Stimulated activated CD8-positive, alpha-beta memory T cell treated with anti-CD3 and anti-CD28 coated beads, Interleukin-4, amount 100 ng/mL, for 24 hours (primary cell): ENCODE measurements at places on chromosomes 12 and 14.

DNA sequence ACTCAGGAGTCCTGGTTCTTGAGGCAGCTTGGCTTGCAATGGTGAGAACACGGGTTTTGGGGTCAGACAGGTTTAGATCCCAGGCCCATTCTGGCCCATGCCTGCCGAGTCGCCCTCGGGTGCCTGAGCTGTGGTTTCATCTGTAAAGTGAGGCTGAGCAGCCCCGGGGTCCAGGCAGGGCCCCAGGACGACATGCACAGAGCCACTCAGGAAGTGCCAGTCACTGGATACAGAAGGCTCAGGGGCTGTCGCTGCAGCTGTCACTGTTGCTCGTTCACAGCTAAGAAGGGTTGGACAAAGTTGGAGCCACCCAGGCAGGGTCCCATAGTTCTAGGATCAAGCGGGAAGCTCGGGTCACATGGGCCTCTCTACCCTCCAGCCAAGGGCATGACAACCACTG, 403.1 kb downstream of the BCL11B start:
- DNase-seq: no peak

DNA sequence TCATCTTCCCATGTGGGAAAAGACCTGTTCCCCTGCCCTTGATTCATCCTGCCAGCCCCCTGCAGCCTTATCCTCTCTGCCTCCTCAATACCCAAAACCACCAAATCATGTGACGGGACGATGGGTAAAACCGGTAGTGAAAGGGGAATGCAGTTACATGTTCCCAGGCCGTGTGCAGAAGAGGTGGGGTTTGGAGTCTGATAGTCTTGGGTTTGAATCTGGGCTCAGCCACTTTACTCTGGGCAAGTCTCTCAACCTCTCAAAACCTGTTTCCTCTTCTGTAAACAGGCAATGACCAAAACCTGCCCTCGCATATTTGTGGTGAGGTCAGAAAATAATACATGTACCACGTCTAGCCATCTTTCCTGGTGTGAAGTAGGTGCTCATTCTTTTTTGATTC, 123.0 kb downstream of the PLXNC1 start:
- no peak for DNase-seq

DNA sequence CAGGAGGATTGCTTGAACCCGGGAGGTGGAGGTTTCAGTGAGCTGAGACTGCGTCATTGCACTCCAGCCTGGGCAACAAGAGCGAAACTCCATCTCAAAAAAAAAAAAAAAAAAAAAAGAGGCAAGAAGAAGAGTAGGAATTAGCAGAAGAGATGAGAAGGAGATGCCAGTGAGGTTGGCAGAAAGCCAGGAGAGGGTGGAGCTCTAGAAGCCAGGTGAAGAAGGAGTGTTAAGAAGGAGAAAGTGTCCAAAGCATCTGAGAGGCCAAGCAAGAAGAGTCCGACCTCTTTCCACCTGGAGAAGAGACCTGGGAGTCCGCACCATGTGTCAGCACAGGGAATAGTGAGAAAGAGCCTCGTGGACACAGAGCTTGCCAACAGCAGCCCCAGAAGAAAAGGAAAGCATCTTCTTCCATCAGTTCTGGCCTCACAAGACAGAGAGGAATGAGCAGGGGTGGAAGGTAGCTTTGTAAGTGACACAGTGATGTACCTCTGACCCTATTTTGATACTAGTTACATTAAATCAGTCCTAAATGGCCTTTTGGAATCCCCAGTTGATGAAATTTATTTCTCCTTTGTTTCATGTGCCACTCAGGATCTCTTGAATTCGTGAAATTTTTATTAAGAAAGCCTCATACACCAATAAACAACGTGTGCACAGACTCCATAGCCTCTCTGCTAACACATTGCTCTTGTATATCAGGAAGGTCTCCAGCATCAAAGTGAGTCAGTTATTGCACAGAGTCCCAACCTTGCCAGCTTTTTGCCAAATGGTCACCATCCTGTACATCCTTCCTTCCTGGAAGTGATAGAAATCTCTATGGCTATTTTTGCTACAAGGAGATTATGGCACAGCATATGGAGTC, 70.6 kb downstream of the SAMD4A start:
- DNase-seq: no peak

GRCh38 chr12:124397807-124398577, 103.1 kb downstream of the RFLNA start:
- no peak for DNase-seq

DNA sequence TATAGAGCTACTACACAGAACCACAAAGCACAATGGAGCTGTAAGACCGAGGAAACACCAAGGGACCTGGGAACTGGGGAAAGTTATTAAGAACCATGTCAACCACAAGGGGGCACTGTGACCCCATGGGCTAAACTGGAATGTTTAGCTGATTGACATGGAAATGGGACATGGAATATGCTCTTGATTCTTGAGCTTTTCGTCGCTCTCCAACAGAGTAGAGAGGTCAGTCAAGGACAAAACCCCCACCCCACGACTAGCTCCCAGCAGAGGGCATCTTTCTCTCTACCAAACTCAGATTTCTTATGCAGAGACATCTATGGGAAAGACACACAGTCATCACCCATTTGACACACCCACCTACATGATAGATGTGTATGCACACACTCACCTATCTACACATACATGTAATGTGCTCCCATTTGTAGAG, 10.1 kb downstream of the NDRG2 start:
- peak; percentile 57 for DNase-seq

- DNase-seq: no peak
These were observed 319.2 kb downstream of the PDZRN4 start for GRCh38 chr12:41507286-41507685.
